CD4-positive, alpha-beta T cell (primary cell): ENCODE measurements at places on chromosomes 11 and 22. TPM values are rescaled to one million over a fixed set of nuclear protein-coding genes. Genes with fewer than 3 reads are reported as not detected.

Gene MIOX
- not detected for total RNA-seq

Gene SIDT2
- total RNA-seq, result 200 TPM

Gene BATF2
- total RNA-seq, result not detected

Gene KCNJ1
- total RNA-seq, result 0.27 TPM

Gene VSIG2
- not detected for total RNA-seq

Gene MMP27
- total RNA-seq, result not detected

Gene SDHD
- 24.8 TPM for total RNA-seq

Gene CSRP3
- total RNA-seq, result not detected

Gene SLC7A4
- not detected for total RNA-seq

Gene KREMEN1
- not detected for total RNA-seq

Gene IFITM10
- 1.7 TPM for total RNA-seq

GRCh38 chr11:126461996-126462395 lies 106.5 kb downstream of the ST3GAL4 start:
- peaks cover 26% of the 10 kb centered on the region for H3K4me1 ChIP-seq
- H3K4me3 ChIP-seq, result no peak overlapping the region
- no peak overlapping the region for H3K27ac ChIP-seq

DNA sequence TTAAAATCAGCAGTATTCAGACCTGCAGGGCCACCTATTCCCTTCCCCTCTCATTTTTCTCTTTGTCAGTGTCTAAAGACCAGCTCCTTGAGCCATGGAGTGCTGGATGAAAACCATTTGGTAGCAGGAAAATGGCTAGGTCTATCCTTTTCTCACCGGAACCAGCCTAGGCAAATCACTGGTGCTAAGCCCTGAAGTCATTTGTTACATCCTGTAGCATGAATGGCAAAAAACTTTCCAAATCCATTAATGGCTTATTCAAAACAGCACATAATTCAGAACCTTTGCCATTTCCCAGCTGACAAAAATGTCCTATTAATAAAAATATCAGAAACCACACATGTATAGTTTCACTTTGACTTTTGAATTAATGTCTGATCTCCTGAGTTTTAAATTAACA lies 209.5 kb upstream of the E2F8 start:
- no peak overlapping the region for H3K27ac ChIP-seq
- no peak overlapping the region for H3K4me3 ChIP-seq
- no peaks in the 10 kb centered on the region for H3K4me1 ChIP-seq
- no peak for DNase-seq
- H3K36me3 ChIP-seq, result no peaks in the 10 kb centered on the region

DNA sequence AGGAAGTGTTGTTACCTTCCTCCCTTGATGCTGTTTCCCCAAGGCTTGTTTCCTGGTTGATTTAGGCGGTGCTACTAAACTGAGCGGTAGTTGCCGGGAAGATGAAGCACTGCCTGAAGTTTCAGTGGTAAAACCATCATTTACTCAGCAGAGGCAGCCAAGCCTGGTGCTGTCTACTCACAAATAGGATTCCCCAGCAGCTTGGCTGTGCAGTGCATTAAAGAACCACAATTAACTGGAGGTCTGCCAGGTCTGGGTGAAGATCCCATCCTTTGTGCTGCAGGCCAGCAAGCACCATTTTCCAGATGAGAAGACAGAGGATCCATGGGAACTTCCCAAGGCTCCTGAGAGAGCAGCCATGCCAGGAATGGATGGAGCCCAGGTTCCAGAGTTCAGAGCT lies 231.9 kb upstream of the E2F8 start:
- H3K27ac ChIP-seq, result no peak overlapping the region
- no peak for DNase-seq
- H3K4me3 ChIP-seq, result no peak overlapping the region
- no peaks in the 10 kb centered on the region for H3K27me3 ChIP-seq

DNA sequence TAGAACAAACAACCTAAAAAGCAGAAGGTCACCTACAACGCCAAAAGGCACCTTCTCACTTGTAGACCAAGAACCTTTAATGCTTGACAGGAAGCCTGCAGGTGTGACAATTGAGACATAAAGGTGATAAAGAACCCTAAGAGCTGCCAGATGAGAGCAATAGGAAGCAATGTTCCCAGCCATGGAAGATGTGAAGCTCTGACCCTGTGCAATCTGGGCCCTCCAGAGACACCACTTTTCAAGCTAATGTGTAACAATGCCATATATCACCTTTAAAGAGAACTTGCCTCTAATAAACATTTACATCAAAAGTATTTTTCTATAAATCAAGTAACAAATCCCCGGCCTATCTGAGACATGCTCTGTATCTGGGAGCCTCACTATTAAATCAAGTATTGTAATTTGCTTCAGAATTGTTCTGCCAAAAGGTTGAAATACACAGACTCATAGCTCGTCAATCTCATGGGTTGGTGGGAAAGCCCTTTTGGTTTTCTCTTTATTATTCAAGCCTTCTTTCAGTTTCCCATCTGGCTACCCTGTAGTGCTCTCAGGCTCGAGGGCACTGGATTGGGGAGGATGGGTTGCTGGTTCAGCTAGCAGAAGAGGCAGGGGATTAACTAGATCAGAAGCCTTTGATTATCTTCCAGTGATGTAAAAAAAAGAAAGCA lies 368.9 kb downstream of the BUD13 start:
- H3K4me3 ChIP-seq, result no peak overlapping the region
- H3K27me3 ChIP-seq, result no peaks in the 10 kb centered on the region
- no peak overlapping the region for H3K27ac ChIP-seq
- no peaks in the 10 kb centered on the region for H3K4me1 ChIP-seq
- no peaks in the 10 kb centered on the region for H3K36me3 ChIP-seq

DNA sequence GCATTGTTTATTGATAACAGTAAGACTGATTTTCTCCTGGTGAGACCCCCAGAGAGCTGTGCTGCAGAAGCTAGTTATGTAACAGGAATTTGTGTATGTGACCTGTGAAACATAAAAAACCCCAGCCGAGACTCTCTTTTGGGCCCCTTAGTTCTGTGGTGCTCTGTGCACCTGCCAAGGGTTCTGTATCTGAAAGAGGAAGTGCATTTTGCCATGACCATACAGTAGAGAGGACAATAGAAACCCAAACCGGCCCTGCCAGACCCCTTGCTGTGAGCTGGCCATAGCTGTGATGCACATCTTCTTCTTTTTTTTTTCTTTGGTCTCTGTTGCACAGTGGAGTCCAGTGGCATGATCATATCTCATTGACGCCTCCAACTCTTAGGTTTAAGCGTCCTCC lies 31.4 kb upstream of the APOL5 start:
- no peaks in the 10 kb centered on the region for H3K27me3 ChIP-seq
- DNase-seq, result no peak
- no peak overlapping the region for H3K27ac ChIP-seq
- H3K4me1 ChIP-seq, result no peaks in the 10 kb centered on the region

DNA sequence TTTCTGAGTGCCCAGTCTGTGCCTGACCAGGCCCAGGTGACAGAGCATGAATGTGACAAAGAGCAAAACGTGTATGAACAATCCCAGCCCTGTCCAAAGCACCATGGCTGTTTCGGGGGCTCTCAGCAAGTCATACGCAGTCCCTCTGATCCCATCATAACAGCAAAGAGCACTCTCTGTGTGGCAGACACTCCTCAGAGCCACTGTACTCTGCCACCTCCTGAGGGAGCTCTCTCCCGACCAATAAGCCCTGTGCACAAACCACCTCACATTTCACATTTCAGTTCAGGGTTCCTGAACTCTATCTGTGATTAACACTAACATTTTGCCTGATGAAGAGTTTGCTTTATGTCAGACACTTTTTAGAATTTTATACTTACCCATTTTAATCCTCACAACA lies 6.6 kb downstream of the DGCR2 start:
- peak; percentile 20 for DNase-seq
- peaks cover 31% of the 10 kb centered on the region for H3K36me3 ChIP-seq
- H3K27ac ChIP-seq, result no peak overlapping the region

GRCh38 chr22:30943368-30943767 lies 25.2 kb downstream of the MORC2 start:
- no peak overlapping the region for H3K27ac ChIP-seq
- peaks cover 57% of the 10 kb centered on the region for H3K36me3 ChIP-seq
- DNase-seq, result peak; percentile 58
- H3K4me3 ChIP-seq, result no peak overlapping the region
- no peaks in the 10 kb centered on the region for H3K27me3 ChIP-seq
- H3K4me1 ChIP-seq, result peaks cover 67% of the 10 kb centered on the region

DNA sequence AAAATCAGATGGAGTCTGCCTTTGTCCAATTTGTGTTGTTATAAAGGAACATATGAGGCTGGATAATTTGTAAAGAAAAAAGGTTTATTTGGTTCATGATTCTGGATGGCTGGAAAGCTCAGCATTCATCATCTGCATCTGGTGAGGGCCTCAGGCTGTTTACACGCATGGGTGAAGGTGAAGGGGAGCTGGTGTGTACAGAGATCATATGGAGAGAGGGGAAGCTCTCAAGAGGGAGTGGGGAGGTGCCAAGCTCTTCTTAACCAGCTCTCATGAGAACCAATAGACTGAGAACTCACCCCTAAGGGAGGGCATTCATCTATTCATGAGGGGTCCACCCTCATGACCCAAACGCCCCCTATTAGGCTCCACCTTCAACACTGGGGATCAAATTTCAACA lies 40.0 kb downstream of the NEU3 start:
- DNase-seq, result no peak
- H3K4me1 ChIP-seq, result no peaks in the 10 kb centered on the region
- H3K36me3 ChIP-seq, result no peaks in the 10 kb centered on the region
- H3K4me3 ChIP-seq, result no peak overlapping the region

DNA sequence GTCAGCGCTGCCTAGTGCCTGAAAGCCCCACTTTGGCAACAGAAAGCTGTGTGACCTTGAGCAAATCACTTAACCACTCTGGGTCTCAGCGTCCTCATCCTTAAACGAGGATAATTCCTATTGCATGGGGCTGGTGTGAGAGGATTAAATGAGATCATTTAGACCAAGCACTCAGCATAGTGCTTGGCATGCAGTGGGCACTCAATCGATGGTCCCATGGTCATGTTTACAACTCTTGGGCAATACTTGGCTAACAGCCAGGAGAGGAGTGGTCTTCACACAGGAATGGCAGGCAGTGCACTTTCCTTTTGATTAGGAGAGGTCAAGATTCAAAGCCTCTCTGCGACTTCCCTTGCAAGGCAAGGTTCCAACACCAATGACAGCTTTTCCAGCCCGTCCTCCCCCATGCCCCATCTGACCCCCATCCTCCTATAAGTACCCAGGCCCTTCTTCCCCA lies 14.1 kb downstream of the TNKS1BP1 start:
- H3K4me3 ChIP-seq, result no peak overlapping the region
- peaks cover 17% of the 10 kb centered on the region for H3K4me1 ChIP-seq
- H3K36me3 ChIP-seq, result peaks cover 7% of the 10 kb centered on the region
- no peak for DNase-seq

GRCh38 chr22:44918166-44918924 lies 91.5 kb downstream of the PHF21B start:
- no peaks in the 10 kb centered on the region for H3K27me3 ChIP-seq
- no peak overlapping the region for H3K4me3 ChIP-seq
- no peaks in the 10 kb centered on the region for H3K4me1 ChIP-seq
- DNase-seq, result no peak

- no peaks in the 10 kb centered on the region for H3K27me3 ChIP-seq
- H3K4me1 ChIP-seq, result peaks cover 94% of the 10 kb centered on the region
- peak overlapping the region; percentile 37 for H3K4me3 ChIP-seq
- H3K27ac ChIP-seq, result peak overlapping the region; percentile 92
- DNase-seq, result no peak
Measured at GRCh38 chr11:128471138-128471661, 116.2 kb downstream of the ETS1 start.

- no peaks in the 10 kb centered on the region for H3K27me3 ChIP-seq
- no peak for DNase-seq
- no peak overlapping the region for H3K4me3 ChIP-seq
- H3K36me3 ChIP-seq, result no peaks in the 10 kb centered on the region
- no peaks in the 10 kb centered on the region for H3K4me1 ChIP-seq
Measured at GRCh38 chr11:2540992-2541680, 96.3 kb downstream of the KCNQ1 start.

DNA sequence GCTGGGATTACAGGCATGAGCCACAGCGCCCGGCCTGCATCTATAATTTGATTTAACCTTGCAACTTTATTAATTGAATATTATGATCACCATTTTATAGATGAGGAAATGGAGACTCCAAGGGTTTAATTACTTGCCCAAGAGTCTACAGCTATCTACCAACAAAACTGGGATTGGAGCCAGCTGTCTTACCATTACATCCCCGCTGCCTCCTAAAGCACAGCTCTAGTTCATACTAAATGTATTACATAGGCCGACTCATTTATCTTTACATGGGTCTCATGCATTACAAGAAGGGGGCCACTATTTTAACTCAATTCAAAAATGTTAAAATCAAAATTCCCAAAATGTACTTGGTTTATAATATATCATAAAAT lies 14.1 kb upstream of the TMA7B start:
- no peak for DNase-seq
- peaks cover 93% of the 10 kb centered on the region for H3K4me1 ChIP-seq
- no peak overlapping the region for H3K4me3 ChIP-seq
- H3K27me3 ChIP-seq, result no peaks in the 10 kb centered on the region
- peaks cover 59% of the 10 kb centered on the region for H3K36me3 ChIP-seq

DNA sequence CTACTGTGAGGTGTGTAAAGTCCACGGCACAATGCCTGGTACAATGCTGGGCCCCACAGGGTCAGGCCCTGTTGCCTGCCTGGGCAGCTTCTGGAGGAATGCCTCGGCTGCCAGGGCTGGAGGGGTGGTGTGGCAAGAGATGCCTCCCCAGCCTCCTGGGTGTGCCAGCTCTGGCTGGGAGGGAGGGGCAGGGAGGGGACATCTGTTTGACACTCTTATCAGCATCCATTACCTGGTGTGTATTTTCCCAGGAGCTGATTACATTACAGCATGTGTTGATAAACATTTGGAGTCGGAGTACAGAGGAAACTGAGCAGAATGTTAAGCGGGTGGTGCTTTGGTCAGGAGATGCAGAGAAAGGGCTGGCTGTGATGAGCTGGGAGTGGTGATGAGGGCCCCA lies 11.0 kb upstream of the NECTIN1 start:
- H3K36me3 ChIP-seq, result no peaks in the 10 kb centered on the region
- H3K4me1 ChIP-seq, result peaks cover 21% of the 10 kb centered on the region
- no peak overlapping the region for H3K27ac ChIP-seq
- no peak for DNase-seq

GRCh38 chr22:49400136-49400940 lies 427.3 kb downstream of the BRD1 start:
- DNase-seq, result no peak
- H3K36me3 ChIP-seq, result no peaks in the 10 kb centered on the region
- H3K4me1 ChIP-seq, result no peaks in the 10 kb centered on the region
- H3K27me3 ChIP-seq, result peaks cover 4% of the 10 kb centered on the region

GRCh38 chr11:66443602-66444001 lies 5.0 kb upstream of the MRPL11 start:
- H3K27ac ChIP-seq, result no peak overlapping the region
- H3K36me3 ChIP-seq, result no peaks in the 10 kb centered on the region
- no peaks in the 10 kb centered on the region for H3K27me3 ChIP-seq
- H3K4me3 ChIP-seq, result no peak overlapping the region
- DNase-seq, result no peak

DNA sequence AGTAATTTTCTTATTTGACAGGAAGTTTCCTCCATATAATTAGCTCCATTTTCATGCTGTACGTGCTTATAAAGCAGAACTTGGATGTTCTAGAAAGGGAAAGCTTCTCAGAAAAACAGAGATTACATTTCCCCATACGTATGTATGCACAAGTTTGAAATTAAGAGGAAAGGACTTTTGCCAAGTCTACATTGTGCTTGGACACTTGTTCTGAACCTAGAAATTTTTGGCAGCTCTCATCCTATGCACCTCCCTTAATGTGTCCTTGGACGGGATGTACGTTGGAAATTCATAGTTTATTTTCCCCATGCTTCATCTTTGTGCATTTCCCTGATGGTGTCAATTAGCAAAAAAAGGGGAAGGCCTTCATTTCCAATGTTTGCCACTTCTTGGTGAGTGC lies 322.7 kb downstream of the BLID start:
- H3K27ac ChIP-seq, result no peak overlapping the region
- H3K4me3 ChIP-seq, result no peak overlapping the region
- no peaks in the 10 kb centered on the region for H3K4me1 ChIP-seq
- no peaks in the 10 kb centered on the region for H3K36me3 ChIP-seq
